ENCODE measurements at places on chromosomes 2 and 18.

DNA sequence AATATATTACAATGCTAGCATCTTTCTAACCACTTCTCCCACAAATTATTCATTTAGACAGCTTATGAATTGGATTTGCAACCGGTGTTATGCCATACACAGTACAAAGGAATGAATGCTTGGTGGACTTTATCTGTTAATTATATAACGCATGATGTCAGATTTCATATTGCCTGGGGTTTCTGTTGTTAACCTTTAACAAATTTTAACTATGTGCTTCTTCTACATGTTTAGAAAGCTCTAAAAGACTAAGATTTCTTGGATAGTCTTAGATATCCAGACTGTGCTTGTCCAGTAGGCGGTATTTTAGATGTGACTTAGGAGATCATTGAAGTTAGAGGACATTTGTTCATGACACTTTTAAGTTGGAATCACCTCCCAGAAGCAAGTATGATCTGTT, 976.3 kb downstream of the TMEM182 start:
- DNase-seq: no peak

- DNase-seq: no peak
Observed at GRCh38 chr18:54931152-54931551, 28.1 kb downstream of the CCDC68 start.

GRCh38 chr2:125405816-125406215, 1250.1 kb upstream of the GYPC start:
- no peak for DNase-seq

GRCh38 chr2:16168506-16169264, 228.3 kb downstream of the MYCN start:
- DNase-seq: no peak

DNA sequence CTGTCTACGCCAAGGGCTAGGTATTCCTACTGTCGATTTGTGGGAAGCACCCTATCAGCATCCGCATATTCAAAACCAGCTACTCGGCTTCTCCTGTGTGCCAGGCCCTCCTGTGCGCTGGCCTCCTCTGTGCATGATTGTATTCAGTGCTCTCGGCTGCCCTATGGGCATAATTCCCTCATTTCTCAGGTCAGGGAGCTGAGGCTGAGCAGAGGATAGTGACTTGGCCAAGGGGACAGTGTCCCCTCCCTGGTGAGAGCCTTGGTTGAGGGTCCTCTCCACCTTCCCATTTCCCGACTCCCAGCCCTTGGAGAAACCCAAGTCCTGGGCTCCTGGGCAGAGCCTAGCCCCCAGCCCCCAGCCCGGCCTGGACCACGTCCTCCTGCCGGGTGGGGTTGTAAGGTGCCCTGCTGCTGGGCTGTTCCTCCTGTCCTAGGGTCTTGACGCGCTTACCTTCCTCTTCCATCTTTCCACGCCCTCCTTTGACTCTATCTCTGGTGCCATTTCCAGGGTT, 6.3 kb upstream of the HS6ST1 start:
- DNase-seq: no peak

Data from stimulated activated CD4-positive, alpha-beta T cell treated with anti-CD3 and anti-CD28 coated beads, Interleukin-12 subunit alpha, Interleukin-12 subunit beta, amount 100 ng/mL, for 48 hours (primary cell).